ENCODE measurements at places on chromosomes 4 and X.

DNA sequence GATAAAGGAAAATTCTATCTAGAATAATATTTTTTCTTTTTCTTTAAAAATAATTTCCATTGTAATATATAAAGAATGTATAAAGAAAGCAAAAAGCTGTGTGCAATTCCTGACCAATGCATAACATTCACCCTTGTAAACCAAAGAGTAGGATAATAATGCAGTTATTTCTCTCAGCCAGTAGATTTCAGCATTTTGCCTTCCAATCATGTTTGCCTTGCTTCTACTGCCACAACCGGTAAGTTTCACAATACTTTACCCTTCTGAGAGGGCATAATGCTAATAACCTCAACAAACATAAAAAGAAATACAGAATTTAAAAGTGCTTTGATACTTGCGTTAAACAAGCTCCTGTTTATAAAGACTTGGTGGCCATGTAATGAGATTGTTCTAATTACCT is 59.9 kb downstream of the CHIC2 start:
- DNase-seq, result no peak

DNA sequence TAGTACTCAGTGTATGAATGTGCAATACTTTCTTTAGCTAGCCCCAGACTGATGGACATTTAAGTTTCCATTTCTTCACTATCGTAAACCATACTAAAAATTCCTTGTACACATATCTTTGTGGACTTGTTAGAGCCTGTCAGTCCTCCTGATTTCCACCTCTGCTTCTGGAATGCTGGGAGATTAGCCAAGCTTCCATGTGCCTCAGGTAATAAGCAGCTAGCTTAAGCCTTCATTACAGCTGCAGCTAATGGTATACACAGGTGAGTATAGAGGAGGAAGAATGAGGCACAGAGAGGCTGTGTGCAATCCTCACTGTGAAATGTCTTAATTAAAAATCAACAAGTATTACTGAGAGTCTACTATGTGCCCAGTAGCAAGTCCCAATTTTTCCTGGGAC is 9.8 kb downstream of the SMIM9 start:
- no peak for DNase-seq

DNA sequence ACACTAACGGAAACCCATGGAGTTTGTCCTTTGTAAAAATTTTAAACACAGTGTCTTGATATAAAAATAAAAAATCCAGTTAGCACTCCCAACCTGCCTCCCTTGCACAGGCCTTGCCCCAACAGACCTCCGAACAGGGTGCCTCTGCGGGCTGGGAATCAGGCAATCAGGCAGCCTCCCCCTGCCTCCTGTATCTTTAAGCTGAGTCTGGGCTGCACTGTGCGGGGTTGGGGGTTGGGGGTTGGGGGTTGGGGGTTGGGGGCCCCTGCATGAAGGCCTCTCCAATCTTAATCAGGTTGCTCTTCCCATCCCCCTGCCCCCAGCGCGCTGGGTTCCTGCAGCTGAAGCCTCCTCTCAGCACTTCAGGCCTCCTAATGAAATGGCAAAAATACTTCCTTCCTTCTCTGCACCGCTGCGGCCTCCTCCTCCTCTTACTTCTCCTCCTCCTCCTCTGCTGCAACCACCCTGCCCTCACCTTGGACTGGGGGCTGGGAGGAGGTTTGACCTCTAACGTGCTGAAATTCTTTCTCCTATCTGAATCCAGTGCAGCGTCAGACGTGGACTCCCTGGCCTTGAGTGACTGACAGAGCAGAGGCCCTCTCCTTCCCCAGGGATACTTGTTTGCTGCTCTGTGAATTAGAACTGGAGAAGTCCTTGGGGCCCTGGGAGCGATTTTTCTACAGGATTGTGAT is 26.6 kb downstream of the NLGN3 start:
- no peak for DNase-seq

- no peak for DNase-seq
Observed at GRCh38 chr4:152087335-152087734, 326.5 kb upstream of the GATB start.

Measured in activated T-cell treated with anti-CD3 and anti-CD28 coated beads, Interleukin-2, amount 50 U/mL, for 24 hours (primary cell).